Stimulated activated CD4-positive, alpha-beta T cell treated with anti-CD3 and anti-CD28 coated beads, Interleukin-4, amount 100 ng/mL, for 24 hours (primary cell): ENCODE measurements at places on chromosomes 7 and 10.

GRCh38 chr7:24378871-24379616 is 95.1 kb downstream of the NPY start:
- no peak for DNase-seq

DNA sequence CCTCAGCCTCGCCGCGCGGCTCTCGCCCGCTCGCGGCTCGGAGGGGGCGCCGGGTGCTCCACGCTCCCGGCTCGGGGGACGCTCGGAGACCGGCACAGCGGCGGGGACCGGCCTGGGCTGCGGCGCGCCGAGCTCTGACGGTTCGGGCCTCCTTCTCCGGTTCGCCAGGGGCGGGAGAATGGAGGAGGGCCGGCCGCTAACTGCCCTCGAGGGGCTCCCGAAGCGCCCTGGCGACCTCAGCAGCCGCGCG is 232 bp upstream of the GRID1 start:
- no peak for DNase-seq

DNA sequence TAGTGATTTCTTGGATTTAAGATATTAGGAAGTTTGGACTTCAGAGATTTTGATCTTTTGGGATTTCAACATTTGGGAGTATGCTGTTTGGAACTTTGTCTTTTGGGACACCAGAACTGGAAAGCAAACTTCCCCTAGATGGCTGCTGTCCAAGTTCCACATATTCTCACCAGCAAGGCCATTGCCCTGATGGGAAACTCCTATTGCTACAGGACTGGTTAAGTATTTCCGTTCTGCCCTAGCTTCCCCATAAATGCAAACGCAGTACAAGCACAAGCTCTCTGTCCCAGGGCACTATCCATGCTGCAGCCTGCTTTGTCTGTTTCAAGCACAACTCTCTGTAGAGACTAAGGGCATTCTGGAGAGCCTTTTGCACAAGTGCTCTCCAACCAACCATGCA is 79.3 kb upstream of the SLC25A13 start:
- no peak for DNase-seq

GRCh38 chr10:13750299-13751190 is 163.8 kb downstream of the PRPF18 start:
- no peak for DNase-seq

GRCh38 chr10:100311298-100311697 is 18.7 kb downstream of the PKD2L1 start:
- DNase-seq, result no peak

- peak; percentile 61 for DNase-seq
These were observed 7.0 kb upstream of the PDCD4 start for GRCh38 chr10:110864662-110865140.

GRCh38 chr7:46485481-46486065 is 564.5 kb upstream of the IGFBP3 start:
- DNase-seq, result no peak

DNA sequence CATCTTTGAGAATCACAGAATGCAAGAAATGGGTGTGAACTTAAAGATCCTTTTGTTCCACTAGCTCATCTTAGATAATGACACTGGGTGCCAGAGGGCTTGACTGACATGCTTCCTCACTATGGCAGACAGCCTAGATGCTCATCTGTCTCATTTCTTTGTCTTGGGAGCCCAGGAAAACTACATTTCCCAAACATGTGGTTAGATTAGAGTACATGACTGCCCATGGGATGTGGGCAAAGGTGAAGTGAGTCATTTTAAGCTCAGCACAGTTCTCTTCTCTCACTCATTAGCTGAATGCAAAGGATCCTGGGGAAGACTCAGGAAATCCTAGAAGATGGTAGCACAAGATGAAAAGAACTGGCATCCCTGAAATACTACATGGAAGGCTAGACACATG is 32.5 kb upstream of the TBX20 start:
- DNase-seq, result no peak

DNA sequence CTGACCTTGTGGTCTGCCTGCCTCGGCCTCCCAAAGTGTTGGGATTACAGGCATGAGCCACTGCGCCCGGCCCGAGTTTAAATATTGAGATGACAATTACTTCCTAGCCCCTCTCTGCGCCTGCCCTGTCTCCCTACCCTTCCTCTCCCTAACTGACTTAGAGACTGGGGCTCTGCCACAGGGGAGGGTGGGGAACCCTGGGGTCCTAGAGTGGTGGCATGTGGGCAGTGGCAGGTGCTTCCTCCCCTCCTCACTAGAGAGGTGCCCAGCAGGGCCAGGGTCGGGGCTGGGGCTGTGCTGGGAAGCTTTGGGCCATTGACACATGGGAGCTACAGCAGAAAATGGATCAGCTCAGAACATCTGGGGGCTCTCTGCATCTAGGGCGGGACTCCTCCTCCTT is 7.0 kb upstream of the ACHE start:
- no peak for DNase-seq

GRCh38 chr10:112969542-112969941 is 19.5 kb downstream of the TCF7L2 start:
- DNase-seq, result no peak

DNA sequence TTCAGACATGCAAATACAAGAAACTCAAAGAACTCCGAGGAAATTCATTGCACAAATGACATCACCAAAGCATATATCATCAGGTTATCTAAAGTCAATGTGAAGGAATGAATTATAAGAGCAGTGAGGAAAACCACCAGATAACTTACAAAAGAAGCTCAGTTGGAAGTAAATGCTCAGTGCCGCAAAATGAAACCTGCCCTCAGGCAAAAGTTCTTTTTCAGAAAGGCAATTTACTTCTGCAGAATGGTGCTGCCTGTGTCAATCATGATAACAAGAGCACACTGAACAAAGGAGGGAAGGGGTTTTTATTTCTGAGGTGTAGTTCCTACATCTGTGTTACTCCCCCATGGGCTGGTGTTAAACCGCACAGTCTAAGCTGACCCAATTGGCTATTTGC is 550.6 kb upstream of the SEMA3D start:
- DNase-seq, result no peak
